ENCODE measurements at places on chromosomes 5 and 9.

DNA sequence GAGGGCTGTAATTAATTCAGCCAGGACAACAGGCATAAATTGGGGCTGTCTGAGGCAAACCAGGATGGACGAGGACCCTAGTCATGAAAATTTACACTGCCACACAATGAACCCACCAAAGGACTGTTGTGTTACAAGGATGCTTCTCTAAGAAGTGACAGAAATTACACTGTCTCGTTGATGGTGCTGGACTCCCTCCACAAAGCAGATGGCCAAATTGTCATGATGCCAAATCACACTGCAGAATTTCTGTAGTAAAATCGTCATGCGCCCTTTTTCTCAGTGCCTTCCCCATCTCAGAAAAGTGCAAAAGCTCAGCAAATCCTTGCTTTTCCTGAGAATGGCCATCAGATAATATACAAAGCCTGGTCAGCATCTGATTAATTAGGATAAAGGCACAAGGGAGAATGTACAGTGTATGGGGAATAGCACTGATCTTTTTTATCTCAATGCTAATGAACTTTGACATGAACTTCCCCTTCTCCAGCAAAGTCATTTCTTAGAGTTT lies 545.8 kb downstream of the CSNK1G3 start:
- no peak for DNase-seq

DNA sequence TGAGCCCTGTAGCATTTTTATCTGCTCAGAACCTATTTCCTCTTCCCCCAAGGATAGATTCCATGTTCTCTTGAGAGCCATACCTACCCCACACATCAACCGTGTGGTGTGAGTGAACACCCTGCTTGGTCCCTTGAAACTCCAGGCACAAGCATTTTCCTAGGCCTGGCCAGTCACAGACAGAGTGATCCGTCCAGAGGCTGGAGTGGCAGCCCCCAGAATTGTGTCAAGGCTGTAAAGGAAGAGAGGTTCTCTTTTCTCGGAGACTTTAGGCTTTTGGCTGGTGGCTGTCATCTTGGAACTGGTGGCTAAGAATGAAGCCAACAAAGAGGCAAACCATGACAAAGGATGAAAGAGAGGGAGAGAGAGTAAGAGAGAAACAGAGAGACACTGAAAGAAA lies 66.0 kb downstream of the ARHGEF37 start:
- no peak for DNase-seq

DNA sequence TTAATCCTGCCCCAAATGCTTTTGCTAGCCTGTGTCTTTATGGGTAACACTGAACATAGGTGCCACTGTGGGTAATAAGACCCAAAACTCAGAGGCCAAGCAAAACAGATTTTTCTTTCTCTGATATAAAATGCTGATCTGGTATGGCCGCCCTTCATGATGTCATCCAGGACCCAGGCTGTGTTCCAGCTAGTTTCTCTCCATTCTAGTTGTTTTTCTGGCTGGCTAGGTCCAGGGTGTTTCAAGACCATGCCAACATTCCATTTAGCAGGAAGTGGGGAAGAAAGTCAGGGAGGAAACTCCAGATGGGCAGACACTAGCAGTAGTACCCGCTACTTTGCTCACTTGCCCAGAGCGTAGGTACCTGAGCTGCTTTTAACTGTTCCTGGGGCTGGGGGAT lies 183.9 kb upstream of the OTULINL start:
- no peak for DNase-seq

GRCh38 chr9:130129432-130130061 lies 42.7 kb upstream of the NCS1 start:
- no peak for DNase-seq

DNA sequence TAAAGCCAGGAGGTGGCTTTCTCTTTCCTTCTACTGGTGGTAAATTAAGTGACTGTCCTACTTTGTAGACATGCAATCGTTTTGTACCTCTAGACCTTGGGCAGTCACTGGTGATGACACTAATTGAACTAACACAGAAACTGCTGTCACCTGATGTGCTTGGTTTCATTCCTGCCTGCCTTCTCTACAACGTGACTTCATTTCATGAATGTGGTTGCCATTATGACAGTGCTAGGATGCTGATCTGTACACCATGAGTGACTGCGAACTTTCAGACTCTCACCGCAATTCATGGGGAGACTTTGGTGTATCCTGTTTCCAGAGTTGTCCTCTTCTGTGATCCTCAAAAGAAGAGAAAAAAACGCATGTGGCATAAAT lies 47.5 kb downstream of the UBE2QL1 start:
- no peak for DNase-seq

- DNase-seq, result no peak
These were observed 220.0 kb downstream of the KDM4C start for GRCh38 chr9:6977761-6978160.

DNA sequence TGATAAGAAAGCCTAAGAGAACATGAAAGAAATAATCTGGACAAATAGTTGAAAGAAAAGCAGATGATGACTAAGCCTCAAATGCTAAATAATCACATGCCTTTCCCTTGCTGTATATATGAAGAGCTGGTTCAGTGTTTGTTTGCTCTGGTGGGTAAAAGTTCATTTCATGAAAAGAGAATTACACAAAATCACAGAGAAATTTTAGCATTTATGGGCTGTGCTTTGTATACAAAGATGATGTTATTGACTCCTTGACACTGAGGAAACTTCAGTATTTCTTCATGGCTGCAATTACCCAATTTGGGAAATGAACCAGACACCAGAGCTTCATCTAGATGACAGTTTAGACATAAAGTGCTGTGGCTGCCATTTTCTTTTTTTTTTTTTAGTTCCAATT lies 527.2 kb downstream of the NR2F1-AS1 start:
- DNase-seq, result no peak

- no peak for DNase-seq
These were observed 658.3 kb upstream of the WWC1 start for GRCh38 chr5:167633114-167633513.

DNA sequence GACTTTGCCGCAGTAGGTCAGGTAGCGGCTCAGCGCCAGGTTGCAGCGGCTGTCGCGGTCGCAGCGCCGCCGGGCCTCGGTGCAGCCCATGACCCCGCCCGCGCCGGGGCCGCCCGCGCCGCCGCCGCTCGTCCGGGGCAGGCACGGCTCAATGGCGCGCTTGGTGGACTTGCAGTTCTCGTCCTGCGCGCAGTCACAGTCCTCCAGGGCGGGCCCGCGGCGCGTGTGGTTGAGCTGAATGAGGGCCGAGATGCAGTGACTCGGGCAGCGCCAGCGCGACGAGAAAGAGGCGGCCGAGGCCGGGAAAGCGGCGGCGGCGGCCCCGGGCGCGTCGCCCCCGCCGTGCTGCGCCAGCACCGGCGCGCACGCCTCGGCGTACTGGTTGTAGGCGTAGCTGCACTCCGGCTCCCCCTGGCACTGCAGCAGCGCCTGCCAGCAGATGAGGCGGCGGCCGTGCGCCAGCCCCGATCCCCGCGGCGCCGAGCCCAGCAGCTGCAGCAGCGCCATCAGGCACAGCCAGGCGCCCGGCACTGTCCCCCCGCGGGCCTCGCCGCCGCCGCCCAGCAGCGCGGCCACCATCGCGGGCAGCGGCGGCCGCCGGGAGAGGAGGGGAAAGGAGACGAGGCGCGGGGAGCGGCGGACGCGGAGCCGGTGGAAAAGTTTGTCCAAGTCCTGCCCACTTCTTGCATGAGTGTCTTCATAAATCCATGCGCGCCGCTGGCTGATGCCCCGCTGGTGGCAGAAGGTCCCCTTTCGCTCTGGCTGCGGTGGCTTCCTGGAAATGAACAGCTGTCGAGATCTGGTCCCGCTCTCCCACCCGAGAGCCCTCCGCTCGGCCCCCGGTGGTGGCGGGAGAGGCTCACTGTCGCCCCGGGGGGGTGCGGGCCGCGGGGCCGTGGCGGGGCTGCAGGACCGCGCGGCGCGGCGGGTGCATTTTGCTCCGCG lies 833 bp downstream of the GAS1 start:
- DNase-seq, result peak; percentile 38
